ENCODE measurements at places on chromosomes 1 and 21.

GRCh38 chr1:201285846-201286245 is 2.5 kb downstream of the PKP1 start:
- no peak for DNase-seq

- DNase-seq: no peak
Observed at GRCh38 chr1:183116416-183116815, 69.6 kb upstream of the LAMC2 start.

GRCh38 chr1:186930238-186930637 is 101.5 kb downstream of the PLA2G4A start:
- DNase-seq: no peak

DNA sequence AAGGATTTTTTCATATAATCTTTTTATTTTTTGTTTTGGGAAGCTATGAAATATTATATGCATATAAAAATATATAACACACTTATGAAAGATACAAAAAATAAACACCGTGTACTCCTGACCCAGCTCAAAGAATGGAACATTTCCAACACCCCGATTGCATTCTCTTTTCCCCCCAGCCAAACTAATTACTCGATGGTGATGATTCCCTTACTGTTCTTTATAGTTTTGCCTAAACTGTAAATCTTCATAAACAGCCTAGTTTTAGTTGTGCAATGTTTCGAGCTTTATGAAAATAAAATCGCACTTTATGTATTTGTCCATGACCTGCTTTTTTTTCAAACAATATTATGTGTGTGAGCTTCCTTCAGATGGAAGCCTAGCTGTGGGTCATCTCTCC is 352.0 kb upstream of the KAZN start:
- DNase-seq: no peak

DNA sequence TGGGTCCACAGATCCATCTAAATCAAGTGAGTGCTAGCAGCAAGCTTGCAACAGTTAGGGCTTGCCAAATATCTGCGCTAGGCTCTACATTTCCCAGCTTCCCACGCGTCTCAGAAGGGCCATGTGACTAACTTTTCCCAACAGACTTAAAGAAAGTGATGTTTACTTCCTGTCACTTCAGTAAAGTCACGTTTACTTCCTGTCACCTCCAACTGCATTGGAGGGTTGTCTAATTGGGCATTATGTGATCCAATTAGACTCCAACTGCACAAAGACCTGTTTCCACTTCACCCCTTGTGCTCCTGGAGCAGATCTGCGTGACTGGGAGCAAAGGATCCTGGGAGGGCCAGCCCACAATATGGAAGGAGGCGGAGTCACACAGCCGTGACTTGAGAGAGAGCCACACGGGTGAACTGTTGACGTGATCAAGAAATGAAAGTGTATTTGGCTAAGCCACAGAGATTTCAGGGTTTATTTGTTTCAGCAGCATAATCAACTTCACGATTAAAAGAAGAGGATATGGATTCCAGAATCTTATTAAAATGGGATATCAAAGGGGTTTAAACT is 77.7 kb downstream of the CYYR1 start:
- no peak for DNase-seq

DNA sequence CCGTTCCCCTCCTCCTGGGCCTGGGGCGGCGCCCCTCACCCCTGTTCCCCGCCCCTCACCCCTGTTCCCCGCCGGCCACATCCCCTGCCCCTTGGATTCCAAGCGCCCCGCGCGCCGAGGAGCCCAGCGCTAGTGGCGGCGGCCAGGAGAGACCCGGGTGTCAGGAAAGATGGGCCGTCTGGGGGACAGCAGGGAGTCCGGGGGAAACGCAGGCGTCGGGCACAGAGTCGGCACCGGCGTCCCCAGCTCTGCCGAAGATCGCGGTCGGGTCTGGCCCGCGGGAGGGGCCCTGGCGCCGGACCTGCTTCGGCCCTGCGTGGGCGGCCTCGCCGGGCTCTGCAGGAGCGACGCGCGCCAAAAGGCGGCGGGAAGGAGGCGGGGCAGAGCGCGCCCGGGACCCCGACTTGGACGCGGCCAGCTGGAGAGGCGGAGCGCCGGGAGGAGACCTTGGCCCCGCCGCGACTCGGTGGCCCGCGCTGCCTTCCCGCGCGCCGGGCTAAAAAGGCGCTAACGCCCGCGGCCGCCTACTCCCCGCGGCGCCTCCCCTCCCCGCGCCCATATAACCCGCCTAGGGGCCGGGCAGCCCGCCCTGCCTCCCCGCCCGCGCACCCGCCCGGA is at the start of gene TP73:
TP73 (plus strand) TSS at position 587 of the 618 bp plus-strand sequence. CDS start 29,850 bp downstream, outside the sequence.
- DNase-seq: no peak

- no peak for DNase-seq
Observed at GRCh38 chr1:174996476-174996875, 3.3 kb upstream of the CACYBP start.

- no peak for DNase-seq
Observed at GRCh38 chr1:89966656-89967055, 28.3 kb upstream of the ZNF326 start.

DNA sequence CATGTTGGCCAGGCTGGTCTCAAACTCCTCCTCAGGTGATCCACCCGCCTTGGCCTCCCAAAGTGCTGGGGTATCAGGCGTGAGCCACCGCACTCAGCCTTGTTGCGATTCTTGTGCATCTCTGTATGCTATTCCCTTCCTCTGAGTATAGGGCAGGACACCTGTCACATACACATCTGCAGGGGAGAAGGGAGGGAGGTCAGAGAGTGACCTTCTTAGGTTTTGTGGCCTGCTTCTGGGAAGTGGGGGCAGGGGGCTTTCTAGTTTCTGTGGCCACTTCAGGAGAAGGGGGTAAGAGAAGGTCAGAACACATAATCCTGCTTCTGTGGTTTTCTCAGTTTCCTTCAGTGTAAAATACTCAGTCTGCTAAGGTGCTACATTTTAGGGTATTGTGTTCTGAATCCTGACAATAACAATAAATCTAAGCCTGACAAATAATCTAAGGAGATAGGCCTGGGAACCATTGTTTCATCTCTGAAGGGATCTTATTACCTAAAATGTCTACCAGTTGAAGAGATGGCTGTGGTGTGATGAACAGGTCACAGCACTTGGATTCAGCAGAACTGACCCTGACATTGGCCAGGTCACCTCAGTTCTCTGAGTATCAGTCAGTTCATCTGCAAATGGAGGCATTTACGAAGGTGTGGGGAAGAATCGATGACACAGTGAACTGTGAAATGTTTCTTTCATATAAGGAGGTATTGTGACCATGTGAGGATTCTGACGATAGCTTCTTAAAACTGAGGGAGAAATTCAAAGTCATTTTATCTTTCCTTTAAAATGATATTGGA is 212.6 kb upstream of the L1TD1 start:
- no peak for DNase-seq

GRCh38 chr1:221284028-221284427 is 404.8 kb downstream of the HLX start:
- DNase-seq: no peak

Measured in effector memory CD4-positive, alpha-beta T cell (primary cell).